ENCODE measurements at places on chromosomes 3 and 15. TPM values are rescaled to one million over a fixed set of nuclear protein-coding genes. Genes with fewer than 3 reads are reported as not detected.

NR1I2 gene
- total RNA-seq: not detected

DVL3 gene
- total RNA-seq: 47.1 TPM

GPR149 gene
- total RNA-seq: not detected

KATNBL1 gene
- total RNA-seq: 47.7 TPM

ACAD9 gene
- total RNA-seq: 45.6 TPM

MED12L gene
- 0.05 TPM for total RNA-seq

SPINT1 gene
- total RNA-seq: 8.0 TPM

GPR62 gene
- 0.06 TPM for total RNA-seq

TNFAIP8L3 gene
- 19.1 TPM for total RNA-seq

LIPH gene
- total RNA-seq: 2.0 TPM

LAMB2 gene
- 1,071 TPM for total RNA-seq

C15orf39 gene
- total RNA-seq: 19.3 TPM

PLSCR5 gene
- not detected for total RNA-seq

PLSCR2 gene
- not detected for total RNA-seq

FBXO40 gene
- not detected for total RNA-seq

DLEC1 gene
- not detected for total RNA-seq

ARPC4 gene
- total RNA-seq: 212 TPM

GOLGA8N gene
- 2.0 TPM for total RNA-seq

GATA2 gene
- 28.2 TPM for total RNA-seq

Data from glomerular endothelial cell (primary cell).